Mammary epithelial cell (primary cell): ENCODE measurements at places on chromosomes 11 and 22. TPM values are rescaled to one million over a fixed set of nuclear protein-coding genes. Genes with fewer than 3 reads are reported as not detected.

- DNase-seq: no peak
Observed at GRCh38 chr11:83836065-83836464, 549.9 kb upstream of the CCDC90B start.

DNA sequence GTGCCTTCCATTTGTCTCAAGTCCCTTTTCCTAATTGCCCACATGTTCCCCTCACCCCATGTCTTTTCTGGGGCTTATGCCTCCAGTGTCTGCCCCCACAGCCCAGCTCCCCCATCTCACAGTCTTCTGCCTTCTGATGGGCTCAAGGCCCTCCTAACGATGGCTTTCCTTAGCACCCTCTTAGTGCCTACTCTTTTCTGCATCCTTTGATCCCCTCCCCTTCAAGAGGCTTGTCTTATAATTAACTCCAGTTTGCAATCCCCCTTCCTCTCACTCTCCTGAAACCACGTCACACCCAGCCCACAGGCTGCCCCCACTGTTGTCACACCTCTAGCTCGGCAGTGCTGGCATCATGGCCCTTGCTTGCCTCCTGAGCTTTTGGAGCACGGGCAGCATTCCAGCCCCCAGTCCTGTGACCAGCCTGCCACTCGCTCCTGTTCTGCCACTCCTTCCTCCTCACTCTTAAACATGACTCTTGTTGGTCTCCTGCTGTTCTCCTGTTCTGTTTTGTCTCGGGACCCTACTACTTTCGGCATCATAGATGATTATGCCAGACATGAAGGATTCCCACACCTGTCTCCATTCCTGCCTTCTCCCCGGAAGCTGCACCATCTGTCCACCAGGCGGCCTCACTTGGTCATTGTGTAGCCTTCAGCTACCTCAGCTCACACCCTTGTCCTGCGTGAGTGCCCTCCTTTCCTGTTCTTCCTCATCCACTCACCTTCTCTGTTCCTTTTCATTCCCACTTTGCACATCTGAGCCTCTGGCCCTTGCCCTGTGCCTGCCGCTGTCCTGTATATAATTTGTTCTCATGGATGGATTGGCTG is 26.1 kb downstream of the UBE2L3 start:
- no peak for DNase-seq

RCE1 gene
- 19.0 TPM for total RNA-seq

DNA sequence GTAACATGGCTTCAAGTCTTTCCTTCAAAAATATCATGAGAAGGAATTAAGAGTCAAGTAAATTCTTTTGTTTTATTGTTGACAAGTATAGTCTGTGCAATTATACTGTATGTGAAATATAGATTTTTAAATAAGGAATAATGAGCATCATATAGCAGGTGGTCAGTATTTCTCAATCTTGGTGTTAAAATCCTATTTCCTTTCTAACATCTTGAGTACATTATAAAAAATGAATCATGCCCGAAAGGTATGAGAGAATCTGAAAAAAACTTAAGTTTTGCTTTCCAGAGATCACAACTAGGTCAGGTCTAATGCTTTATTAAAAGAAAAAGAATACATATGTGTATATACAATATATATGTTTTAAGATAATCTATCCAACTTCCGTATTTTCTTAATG is 53.1 kb downstream of the KIF18A start:
- no peak for DNase-seq

GRCh38 chr22:50730941-50731661 is 6.9 kb upstream of the ACR start:
- DNase-seq: no peak

DNA sequence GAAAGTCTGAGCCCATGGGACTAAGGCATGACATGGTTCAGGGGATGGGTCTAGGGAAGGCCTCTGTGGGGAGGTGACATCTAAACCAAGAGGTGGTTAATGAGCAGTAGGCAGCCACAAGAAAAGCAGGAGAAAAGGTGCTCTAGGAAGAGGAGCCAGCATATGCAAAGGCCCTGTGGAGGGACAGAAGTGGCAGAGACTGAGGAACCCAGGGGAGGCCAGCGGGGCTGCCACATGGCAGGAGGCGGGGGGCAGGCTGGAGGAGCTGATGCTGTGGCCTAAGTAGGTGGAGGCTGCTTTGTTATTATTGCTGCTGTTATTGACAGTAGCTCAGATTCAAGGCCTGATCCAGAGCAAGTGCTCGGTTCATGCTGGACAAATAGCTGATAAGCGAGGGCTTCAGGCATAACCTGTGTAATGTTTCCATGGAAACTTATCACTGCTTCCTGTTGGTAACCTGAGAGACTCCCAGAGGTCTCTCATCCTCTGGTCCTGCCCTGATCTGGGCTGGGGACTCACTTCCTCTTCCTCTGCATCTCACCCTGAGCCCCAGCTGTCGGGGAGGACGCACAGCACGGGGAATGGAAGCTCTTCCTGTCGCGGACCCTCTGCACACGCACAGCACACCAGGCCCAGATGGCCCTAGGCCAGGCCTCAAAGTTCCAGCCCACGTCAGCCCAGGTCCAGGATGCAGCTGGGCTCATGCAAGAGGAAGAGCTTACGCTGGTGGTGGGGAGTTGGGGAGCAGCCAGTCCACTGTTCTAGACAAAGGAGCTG is 75.2 kb upstream of the TP53I11 start:
- no peak for DNase-seq

ADAMTS15 gene
- total RNA-seq: 0.83 and 2.4 TPM in 2 replicates

GRCh38 chr11:102312667-102313066 is 4.6 kb upstream of the BIRC3 start:
- no peak for DNase-seq
